ENCODE measurements at places on chromosomes 7 and 10. TPM values are rescaled to one million over a fixed set of nuclear protein-coding genes. Genes with fewer than 3 reads are reported as not detected.

Gene CYP3A7
- total RNA-seq = not detected

Gene PNLIPRP1
- total RNA-seq = not detected

Gene BHLHA15
- 8.6 TPM for total RNA-seq

- no peak for DNase-seq
Observed at GRCh38 chr7:158803367-158803969, 25.8 kb downstream of the ESYT2 start.

GRCh38 chr10:28935061-28935460 is 257.7 kb downstream of the BAMBI start:
- DNase-seq = no peak

DNA sequence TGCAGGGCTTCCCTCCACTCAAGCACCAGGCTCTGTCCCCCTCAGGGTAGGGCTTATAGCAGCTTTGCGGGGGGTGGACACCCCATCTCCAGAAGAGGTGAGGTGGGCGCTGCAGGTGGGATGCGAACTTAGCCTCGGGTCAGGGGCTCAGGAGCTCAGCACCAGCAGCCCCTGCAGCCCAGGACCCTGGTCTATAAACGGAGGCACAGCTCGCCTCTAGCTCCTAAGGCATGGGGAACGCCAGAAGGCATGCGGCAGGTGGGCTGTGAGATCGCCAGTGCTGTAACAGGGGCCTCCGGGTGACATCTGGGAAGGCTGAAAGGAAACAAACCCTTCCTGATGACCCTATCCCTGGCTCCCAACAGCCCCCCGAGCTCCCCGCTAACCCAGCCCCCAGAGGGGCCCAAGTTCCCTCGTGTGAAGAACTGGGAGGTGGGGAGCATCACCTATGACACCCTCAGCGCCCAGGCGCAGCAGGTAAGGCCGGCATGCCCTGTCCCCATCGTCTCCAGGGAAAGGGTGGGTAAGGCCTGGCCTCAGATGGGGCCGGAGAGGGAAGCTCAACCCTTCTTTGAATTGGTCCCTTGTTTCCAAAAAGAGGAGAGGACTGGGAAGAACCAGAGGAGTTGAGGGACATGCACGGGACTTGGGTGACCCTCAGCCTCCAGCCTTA is 4.2 kb downstream of the NOS3 start:
- DNase-seq = no peak

- no peak for DNase-seq
Observed at GRCh38 chr10:101120884-101121653, 10.0 kb upstream of the TLX1 start.

DNA sequence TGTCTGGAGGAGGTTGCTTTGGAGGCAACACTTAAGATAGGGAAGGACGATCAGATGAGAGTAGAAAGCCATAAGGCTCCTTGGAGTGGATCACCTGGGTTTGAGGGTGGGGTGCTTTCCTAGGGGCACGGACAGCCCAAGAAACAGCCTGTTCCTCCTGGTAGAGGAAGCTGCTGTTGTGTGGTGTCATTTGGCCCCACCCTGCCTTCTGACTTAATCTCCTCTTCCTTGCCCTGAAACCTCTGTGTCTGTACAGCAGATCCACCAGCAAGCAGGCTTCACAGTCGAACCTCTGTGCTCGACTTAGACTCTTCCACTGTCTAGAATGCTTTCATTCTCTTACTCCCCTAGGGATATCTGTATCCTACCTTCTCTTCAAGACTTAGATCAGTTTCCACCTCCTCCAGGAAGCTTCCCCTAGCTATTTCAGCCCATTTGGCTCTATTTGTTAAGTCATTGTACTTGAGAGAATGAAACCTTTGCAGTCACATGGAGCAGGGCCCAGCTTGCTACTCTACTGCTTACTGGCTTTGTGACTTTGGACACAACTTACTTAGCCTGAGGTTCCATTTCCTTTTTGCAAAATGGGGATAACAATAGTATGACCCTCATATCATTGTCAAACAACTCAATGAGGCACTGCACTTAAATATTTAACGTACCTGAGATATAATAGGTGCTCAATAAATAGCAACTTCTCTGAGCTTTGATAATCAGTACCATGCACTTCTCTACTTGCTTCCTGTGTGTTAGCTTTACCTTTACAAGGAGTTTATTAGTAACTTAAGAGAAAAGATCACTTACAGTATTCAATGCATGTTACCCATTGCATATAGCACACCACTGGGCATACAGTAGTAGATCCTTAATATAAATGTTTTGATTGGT is 5.0 kb downstream of the MXI1 start:
- DNase-seq = no peak
